ENCODE measurements at places on chromosomes 6 and 20.

DNA sequence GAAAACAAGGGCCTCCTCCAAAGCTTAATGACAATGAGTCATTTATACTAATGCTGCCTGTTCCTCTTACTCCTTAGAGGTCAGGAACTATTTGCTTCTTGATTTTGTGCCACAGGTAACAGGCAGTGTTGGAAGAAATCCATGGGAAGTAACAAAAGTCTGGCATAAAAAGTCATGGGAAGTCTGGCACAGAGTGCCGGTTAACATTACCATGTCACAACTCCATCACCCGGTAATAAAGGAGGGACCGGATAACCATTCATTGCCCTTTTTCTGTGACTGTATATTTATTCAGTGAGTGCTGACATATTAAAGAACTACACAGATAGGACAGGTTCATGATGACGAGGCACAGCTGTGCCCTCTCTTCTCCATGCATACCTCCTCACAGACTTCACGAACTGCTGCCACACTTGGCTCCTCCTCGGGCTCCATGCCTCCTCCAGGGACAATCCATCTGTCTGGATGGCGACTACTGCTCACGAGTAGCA is 50.9 kb downstream of the NUDT3 start:
- DNase-seq = no peak

- no peak for DNase-seq
Measured at GRCh38 chr20:41482647-41483552, 116.3 kb upstream of the EMILIN3 start.

GRCh38 chr6:31383149-31383548 is 20.2 kb upstream of the MICA start:
- no peak for DNase-seq

DNA sequence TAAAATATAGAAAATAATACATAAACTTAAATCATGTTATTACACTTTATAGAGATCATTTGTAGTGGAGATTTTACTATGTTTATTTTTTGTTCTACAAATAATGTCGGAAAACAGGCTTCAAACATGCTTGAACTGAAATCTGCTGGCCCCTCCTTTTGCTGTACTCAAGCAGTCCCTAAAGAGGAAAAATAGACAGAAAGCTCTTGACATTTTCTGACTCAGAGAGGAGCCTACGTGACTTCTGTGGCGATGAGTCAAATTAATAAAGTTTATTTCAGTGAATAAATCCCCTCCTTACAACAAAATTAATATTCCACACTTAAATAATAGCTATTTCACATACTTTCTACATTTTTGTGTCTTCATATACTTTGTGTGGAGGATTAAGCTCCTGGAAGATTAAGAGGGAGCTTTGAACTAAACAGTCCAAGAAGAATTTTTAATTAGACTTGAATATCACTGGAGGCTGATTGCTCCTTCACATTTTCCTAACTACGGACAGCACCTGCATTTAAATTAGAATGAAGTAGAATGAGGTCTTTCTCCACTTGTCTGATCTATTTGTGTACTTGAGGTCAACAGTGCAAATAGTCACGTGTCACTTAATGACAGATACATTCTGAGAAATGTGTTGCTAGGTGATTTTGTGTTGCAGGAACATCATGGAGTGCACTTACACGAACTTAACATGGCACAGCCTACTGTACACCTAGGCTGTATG is 1.7 kb upstream of the TREM1 start:
- DNase-seq = no peak

GRCh38 chr20:43710370-43711044 is 16.3 kb downstream of the GTSF1L start:
- DNase-seq = no peak

- DNase-seq = no peak
Measured at GRCh38 chr20:36873498-36874189, 2.3 kb upstream of the TLDC2 start.

- no peak for DNase-seq
Measured at GRCh38 chr6:37272834-37273566, 15.1 kb upstream of the TMEM217 start.
